ENCODE measurements at places on chromosomes 7 and 10.

GRCh38 chr7:142587578-142588191, 161.6 kb upstream of the PRSS1 start:
- DNase-seq: peak; percentile 79

GRCh38 chr10:44619521-44619920, 234.6 kb upstream of the CXCL12 start:
- DNase-seq: no peak

- peak; percentile 5 for DNase-seq
Measured at GRCh38 chr10:24008164-24009091, 200.5 kb upstream of the KIAA1217 start.

- DNase-seq: no peak
Measured at GRCh38 chr7:68258609-68259008, 1262.0 kb downstream of the TYW1 start.

- no peak for DNase-seq
Measured at GRCh38 chr10:9834434-9834833, 1183.2 kb upstream of the CELF2 start.

- DNase-seq: no peak
Measured at GRCh38 chr10:108410236-108410635, 1245.7 kb upstream of the SORCS1 start.

GRCh38 chr7:155625557-155625956, 18.9 kb upstream of the RBM33 start:
- DNase-seq: no peak

GRCh38 chr10:44982114-44982460, 3.5 kb upstream of the DEPP1 start:
- DNase-seq: peak; percentile 21

GRCh38 chr10:62045765-62046521, 144.4 kb downstream of the ARID5B start:
- peak; percentile 93 for DNase-seq

- no peak for DNase-seq
Measured at GRCh38 chr7:147578196-147578595, 1012.4 kb upstream of the C7orf33 start.

GRCh38 chr7:14626076-14626475, 276.5 kb downstream of the DGKB start:
- DNase-seq: no peak

GRCh38 chr10:14171336-14171735, 159.4 kb downstream of the FRMD4A start:
- no peak for DNase-seq

GRCh38 chr10:88095223-88095721, 231.8 kb downstream of the PTEN start:
- peak; percentile 12 for DNase-seq

GRCh38 chr7:5442757-5443305, 19.2 kb upstream of the TNRC18 start:
- DNase-seq: no peak

DNA sequence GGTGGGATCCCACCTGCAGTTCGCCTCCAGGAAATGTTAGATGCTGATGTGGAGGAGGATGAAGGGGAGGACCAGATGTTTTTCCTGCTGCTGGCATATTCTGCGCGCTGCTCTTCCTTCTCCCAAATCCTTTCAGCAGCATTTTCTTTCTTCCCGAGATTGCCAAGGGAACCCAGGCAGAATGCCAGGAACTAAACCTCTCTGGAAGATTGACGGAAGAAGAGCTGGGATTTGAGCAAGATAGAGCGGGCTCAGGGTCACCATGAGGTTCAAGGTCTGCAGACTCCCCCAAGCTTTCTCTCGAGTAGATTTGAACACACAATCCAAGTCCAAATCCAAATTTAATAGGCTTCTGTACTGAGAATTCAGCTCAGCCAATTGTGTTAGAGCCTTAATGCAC, 345.2 kb upstream of the C7orf33 start:
- DNase-seq: no peak

- no peak for DNase-seq
Measured at GRCh38 chr7:23058408-23059096, 44.6 kb upstream of the HYCC1 start.

DNA sequence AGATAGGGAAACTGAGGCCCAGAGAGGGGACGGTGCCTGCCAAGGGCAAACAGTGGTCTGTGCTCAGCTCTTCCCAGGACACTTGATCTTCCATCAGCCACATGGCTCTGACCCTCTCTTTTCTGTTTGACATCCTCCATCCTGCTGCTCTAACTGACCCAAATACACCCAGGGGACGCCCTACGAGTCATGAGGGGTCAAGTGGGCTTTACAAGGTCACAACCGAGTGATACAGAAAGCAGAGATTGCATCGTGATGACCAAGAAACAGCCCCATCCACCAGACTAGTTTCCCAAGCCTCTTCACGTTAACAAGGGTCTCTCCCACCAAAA, 131.2 kb upstream of the UNC5B start:
- DNase-seq: no peak

- DNase-seq: peak; percentile 63
Measured at GRCh38 chr10:109852475-109853037, 70.8 kb downstream of the XPNPEP1 start.

- DNase-seq: no peak
Measured at GRCh38 chr10:58019863-58020537, 247.7 kb downstream of the IPMK start.

Data from brain microvascular endothelial cell (primary cell).